ENCODE measurements at places on chromosomes 11 and 22. TPM values are rescaled to one million over a fixed set of nuclear protein-coding genes. Genes with fewer than 3 reads are reported as not detected.

MRGPRE gene
- total RNA-seq, result not detected

DNA sequence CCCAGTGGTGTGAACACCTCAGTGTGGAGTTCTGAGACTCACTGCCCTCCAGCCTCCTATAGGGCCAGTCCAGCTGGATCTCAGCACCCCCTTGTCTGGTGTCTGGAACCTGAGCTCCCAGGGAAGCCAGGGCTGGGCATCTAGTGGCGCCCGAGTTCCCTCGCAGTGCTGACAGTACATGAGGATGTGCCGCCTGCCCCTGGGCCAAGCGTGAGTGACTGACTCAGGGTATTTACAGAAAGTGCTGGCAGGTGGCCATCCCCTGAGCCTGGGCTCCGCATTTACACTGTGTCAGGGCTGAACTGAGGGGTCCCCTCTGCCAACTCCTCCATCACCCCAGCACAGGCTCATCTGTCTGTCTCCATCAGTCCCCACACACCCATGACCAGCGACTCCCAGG, 185.3 kb downstream of the BRD1 start:
- DNase-seq, result no peak

GRCh38 chr11:121538054-121538453, 85.3 kb upstream of the SORL1-AS1 start:
- no peak for DNase-seq

DNA sequence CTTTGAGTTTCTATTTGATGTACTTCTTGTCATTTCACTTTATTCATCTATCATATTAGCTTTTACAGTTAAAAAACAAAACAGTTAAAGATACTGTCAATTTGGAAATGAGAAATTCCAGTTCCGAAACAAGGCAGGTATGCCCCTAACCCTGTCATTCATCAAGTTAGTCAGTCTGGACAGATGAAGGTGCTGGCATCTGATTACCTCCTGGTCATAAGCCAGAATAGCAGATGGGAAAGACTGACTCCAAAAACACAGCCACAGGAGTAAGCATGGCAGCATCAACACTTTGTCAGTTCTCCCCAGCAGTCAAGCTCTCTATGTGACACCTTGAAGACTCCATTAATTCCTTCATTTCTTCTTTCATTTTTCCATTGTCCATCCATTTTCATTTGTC, 4.3 kb downstream of the LRRC51 start:
- DNase-seq, result no peak

GRCh38 chr22:49997251-49997599, 15.3 kb downstream of the IL17REL start:
- DNase-seq, result no peak

GRCh38 chr22:25111579-25112517, 87.8 kb upstream of the CRYBB3 start:
- DNase-seq, result no peak

GRCh38 chr22:49088801-49089791, 738.6 kb downstream of the BRD1 start:
- no peak for DNase-seq

PLA2G3 gene
- not detected for total RNA-seq

SCGB1D1 gene
- total RNA-seq, result not detected

MYBPC3 gene
- total RNA-seq, result not detected

PSMA1 gene
- 195 TPM for total RNA-seq

TRIM51 gene
- not detected for total RNA-seq

DNA sequence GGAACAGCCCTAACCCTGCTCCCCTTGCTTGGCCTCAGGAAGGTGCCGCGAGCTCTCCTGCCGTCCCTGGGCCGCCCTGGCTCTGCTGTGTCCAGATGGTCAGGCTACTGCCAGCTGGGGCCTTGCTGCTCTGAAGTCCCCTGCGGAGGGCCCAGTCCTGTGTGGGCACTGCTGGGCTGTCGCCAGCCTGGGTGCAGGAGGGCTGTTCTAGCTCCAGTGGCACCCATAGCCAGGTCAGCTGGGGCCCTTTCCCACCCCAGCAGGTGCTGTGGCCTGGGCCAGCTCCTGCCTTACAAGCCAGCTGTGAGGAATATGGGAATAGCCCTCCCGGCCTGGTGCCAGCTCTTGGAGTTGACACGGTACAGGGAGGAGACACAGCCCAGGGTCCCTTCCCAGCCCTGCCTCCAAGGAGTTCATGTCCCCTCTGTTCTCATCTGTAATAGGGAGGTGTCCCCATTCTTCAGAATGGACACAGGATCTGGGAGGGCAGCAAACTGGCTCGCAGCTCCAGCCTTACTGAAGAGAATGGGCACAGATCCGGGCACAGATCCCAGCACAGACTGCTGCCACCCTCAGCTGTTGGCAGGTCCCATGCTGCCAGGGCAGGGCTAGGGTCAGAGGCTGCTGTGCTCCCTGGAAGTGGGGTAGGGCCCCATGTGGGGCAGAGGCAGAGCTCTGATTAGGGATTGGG, 3.9 kb downstream of the DERL3 start:
- DNase-seq, result no peak

GRCh38 chr11:83583757-83584366, 297.7 kb upstream of the CCDC90B start:
- no peak for DNase-seq

MMP1 gene
- not detected for total RNA-seq

DNA sequence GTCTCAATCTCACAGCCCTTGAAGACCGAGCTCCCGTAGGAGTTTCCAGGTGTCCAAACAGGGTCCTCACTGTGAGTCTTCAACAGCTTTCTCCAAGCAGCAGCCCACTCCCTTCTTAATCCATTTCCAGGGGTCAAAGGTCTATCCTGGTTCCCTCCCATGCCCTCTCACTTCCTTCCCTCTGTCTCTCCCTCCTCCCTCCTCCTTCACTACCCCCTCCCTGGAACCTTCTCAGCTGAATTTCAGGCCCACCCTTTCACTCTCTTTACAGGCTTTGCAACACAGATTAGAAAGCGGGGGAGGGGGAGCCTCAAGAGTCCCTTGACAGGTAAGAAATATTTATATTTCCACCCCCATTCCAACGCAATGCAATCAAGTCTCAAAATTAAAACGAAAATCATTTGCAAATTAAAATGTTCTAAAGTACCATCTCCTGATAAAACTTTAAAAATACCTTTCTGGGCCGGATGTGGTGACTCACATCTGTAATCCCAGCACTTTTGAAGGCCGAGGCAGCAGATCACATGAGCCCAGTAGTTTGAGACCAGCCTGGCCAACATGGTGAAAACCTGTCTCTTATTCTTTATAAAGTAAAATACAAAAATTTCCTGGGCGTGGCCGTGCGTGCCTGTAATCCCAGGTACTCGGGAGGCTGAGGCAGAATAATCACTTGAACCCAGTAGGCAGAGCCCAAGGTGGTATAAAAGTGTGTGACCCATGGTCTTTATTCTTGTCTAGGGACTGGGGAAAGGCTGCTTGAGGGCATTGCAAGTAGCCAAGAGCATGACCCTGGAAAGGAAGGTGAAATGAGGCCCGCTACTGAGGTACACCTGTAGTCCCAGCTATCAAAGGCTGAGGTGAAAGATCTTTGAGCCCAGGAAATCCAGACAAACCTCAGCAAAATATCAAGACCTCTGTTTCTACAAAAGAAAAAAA, 865 bp upstream of the ZNF280A start:
- DNase-seq, result no peak

FUT4 gene
- total RNA-seq, result 7.1 TPM

TMPRSS13 gene
- total RNA-seq, result 1.4 TPM

KMT5B gene
- total RNA-seq, result 28.5 TPM

DNA sequence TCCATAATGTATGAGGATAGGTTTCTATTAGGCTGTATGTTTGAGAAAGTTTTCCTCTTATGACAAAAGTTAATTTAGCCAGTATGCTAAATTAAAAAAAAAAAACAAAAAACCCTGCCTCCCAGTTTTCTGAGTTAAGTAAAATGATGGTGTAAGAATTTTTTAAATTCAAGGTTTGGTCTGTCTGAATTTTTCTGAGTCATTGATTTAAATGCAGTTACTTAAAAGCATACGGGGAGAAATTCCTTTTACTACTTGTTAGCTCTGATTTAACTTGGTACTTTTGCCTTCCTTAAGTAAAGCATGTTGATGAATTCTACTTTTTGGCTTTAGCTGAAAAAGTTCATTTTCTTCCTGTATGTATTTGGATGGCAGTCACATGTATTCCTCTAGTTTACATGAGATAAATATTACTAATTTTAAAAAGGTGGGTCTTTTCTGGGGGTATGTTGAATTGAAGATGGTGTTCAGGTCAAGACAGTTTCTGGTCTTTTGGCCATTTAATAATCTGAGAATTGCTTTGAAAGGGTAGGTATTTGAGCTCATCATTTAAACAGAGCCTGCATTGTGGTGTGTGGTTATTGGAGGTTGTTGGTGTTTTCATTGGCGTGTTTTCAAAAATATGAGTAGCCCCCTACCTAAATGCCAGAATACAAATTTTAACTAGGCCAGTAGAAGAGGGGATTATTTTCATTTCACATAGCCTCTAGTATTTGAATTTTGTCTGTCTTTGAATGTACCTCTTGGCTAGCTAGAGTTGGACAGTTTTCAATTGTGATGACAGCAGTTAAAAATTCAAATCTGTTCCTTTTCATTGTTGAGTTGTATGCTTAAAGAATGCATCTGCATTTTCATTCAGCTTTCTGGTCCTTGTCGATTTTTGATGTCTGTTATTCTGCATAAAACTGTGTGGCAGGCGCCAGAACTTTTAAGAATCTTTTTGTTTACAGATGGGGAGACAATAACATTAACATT, 64.7 kb downstream of the MTMR3 start:
- DNase-seq, result no peak

DNA sequence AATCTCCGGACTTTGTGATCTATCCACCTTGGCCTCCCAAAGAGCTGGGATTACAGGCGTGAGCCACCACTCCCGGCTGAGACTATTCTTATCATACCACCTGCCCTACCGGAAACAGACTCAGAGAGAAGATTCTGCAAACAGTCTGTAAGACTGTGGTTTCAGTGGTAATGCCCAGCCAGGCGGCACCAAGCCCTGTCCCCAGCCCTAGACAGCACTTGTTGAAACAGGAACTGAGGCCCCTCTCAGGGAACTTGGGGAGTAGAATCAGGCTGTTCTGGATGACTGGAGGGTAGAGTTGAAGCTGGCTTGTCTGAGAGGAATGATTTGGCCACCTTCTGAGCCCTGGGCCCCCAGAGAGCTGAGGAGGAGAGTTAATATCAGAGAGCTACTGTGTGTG, 1.3 kb upstream of the INSC start:
- peak; percentile 14 for DNase-seq

SYCE3 gene
- not detected for total RNA-seq

GRCh38 chr11:78504181-78504580, 70.5 kb downstream of the NARS2 start:
- no peak for DNase-seq

DNA sequence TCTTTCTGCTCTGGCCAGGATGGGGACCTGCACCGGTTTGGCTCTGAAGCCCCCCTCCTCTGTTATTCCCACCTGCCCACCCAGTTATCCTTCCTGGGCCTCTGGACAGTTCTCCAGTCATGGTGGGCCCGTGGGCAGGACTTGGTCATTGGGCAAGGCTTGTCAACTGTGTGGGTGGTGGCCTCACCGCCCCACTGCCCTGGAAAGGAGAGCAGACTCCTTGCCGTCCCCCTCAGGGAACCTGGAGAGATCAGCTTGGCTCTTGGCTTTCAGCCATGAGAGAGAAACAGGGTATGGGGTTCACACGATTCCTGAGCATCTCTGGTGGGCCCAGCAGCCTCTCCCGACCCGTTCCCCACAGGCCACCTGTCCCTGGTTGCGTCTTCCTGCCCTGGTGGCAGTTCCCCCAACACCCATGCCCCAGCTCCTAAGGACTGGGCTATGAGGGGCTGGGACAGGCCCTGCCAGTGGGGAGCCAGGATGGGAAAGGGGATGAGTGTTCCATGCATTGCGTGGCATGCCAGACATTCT, 92.3 kb downstream of the MORC2 start:
- no peak for DNase-seq

DNA sequence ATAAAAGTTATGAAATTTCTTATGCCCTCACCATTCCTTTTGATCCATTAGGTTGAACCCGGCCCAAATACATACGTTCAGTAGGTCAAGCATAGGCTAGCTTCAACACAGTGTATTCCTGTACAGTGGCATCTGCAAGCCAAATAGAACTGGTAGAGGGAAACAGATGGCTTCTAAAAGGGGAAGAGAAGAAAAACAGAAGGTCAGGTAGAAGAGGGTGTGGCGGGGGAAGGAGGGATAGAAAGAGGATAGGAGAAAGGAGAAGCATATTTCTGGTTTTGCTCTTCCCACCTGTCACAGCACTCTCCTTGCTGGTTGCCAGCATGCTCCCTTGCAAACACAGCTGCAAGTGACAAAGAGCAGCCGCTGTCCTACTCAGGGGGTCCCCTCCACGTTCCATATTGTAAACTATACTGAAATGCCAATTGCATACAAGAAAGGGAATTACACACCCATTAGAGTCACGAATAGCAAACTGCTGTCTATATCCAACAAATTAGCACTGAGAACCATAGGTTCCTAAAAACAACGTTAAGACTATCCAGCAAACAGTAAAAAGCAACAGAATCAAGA, 71.8 kb downstream of the PHF21A start:
- no peak for DNase-seq

OLFML1 gene
- not detected for total RNA-seq

DNA sequence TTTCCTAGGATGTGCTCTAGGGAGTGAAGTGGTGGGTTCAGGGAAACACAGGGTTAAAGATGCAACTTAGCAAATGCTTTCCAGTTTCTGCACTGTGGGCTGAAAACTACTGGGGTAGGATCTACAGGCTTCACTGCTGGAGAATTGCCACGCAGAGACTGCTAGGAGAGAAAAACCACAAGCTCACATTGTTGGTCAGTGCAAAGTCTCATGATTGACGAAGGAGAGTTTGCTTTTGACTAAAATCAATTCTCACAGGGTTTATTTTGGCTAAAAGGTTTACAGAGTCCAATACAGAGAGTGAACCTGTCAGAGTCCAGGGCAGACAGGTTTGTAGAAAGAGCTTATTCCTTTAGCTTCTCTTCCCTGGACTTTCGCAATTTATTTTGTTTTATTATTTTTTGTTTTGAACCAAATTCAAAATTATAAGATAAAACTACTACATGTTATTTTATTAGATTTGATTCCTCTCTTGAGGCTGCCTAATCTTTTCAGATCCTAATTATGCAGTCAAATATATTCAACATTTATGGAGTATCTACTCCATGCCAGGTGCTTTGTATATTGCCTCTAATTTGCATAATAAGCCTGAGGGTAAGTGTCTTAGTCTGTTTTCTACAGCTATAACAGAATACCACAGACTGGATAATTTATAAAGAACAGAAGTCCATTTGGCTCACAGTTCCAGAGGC, 64.7 kb downstream of the MTNR1B start:
- DNase-seq, result no peak

SLC29A2 gene
- total RNA-seq, result 8.3 TPM

GAB4 gene
- not detected for total RNA-seq
